SJSA1 (cell line): ENCODE measurements at places on chromosomes 13 and 19.

GRCh38 chr13:101053301-101054093 is 362.8 kb downstream of the NALCN start:
- DNase-seq: no peak

DNA sequence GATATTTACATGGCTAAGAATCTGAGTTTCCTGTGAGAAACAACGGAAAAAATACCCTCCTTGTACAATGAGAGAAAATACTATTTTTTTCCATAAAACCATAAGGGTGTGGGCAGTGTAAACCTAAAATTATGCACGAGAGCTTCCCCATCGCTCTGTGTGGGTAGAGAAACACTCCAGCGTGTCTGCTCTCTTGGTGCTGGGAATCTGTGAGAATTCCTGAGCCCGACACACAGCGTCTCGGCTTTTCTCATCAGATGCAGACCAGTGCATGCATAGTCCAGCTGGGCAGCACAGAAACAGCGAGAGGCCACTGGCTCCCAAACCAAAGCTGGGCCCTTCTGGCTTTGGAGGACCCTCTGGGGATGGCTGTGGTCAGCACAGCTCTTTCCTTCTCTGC is 12.0 kb downstream of the PLPP2 start:
- DNase-seq: no peak

DNA sequence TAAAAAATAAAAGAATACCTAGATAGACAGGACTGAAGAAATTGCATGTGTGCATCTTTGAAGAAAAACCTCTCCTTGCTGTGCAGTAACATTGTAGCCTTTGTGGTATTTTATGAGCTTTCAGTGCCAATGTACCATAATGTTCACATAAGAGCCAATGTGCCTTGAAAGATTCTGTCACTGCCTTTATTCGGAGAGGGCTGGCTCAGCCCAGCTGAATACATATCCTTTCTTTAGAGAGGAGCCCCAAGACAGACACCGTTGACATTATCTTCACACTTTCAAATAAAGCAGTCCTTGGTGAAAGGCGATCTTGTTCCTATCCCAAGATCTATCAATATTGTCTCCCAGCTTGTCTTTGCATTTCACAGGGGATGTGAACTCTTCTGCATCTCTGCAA is 18.5 kb upstream of the CNMD start:
- no peak for DNase-seq

- DNase-seq: no peak
Measured at GRCh38 chr13:37479916-37480315, 118.7 kb downstream of the POSTN start.

- DNase-seq: peak; percentile 52
Measured at GRCh38 chr19:480016-480855, 16.1 kb upstream of the MADCAM1 start.

GRCh38 chr19:6509118-6509971 is 7.2 kb upstream of the TUBB4A start:
- DNase-seq: no peak

DNA sequence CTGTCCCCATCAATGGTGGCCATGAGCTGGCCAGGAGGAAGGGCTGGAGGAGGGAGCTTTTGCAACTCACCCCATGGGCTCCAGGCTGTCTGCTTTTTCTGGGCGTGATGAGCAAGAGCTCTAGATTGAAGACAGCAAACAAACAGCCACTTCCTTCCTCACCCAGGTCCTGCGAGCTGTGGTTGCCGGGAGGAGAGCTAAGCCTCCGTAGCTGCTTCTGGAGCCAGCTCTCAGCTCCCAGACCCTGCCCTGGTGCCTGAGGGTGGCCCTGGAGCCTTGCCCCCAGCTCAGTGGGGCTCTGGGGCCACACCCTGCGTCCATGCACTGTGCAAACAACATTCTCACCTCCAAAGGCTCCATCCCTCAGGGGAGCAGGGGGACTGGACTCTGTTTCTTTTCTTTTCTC is 6.2 kb downstream of the MYO1F start:
- DNase-seq: peak; percentile 88

DNA sequence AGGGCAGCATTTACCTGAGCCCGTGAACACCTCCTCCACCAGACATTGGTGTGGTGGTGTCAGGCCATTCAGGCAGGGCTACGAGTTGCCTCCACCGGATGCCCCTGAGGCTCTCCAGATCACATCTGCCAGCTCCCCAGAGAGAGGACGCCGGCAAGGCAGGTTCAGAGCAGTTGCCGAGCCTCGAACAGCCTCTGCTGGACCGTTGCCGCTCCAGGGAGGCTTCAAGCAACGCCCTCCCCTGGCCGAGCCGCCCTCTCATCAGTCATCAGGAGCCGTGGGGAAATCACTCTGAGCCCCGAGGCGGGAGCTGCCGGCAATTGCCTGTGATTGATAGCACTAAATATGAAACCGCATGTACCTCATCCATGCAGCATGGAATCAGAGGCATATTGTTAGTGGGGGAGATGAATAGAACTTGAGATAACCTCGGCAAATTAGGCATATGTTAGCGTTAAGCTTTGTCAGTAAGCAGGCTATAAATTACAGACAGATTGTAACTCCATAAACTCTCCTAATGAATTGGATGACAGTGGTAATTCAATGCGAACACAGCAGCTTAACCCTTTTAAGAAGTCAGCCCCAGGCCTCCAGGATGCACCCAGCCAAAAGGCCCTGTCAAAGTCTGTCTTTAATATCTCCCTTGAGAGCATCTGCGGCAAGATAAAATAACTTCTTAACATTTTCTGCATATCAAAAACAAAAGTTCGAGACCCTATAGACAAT is 29.8 kb upstream of the SPACA7 start:
- peak; percentile 56 for DNase-seq

DNA sequence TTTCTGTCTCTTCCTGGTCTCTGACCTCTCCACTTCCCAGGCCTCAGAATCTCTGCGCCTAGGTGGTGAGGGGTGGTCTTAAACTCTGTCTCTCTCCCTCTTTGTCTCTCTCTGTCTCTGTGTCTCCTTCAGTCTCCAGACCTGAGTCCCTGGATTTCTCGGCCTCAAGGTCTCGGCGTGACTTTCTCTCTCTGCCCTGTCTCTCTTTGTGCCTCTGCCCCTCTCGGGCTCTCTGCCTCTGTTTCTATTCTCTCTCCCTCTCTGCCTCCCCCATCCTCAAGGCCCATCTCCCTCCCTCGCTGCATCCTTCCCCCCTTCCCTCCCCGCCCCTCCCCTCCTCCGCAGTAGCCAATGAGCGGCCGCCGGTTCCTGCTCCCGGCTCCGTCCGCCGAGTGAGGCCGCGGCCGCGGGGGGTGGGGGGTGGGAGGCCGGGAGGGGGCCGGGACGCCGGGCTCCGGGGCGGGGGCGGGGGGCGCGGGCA is at the start of gene CACNG7:
Gene CACNG7, plus strand, starts transcription at position 344 of the 481 bp plus-strand sequence. CDS start 3,554 bp downstream, outside the sequence.
- no peak for DNase-seq

DNA sequence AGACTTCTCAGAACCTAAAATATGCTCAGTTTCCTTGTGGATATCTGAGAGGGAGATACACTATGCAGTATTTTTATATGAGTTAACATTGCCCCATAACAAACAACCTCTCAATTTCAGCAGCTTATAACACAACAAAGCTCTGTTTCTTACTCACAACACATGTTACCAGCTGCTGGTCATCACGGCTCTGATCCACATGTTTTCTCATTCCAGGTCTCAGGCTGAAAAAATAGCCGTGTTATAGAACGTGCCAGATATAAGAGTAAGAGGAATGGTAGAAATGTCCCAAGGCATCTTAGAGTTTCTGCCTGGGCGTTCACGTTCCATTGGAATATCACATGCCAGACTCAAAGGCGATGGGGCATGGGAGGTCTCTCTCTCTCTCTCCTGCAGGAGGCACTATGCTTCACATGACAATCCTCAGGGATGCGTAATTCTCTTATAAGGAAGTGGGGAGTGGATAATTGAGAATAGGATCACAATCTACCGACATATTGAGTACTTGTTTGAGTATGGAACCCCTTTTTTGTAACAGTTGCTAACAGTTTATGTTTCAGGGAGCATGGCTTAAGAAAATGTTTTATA is 246.6 kb downstream of the NHLRC3 start:
- no peak for DNase-seq

- DNase-seq: no peak
Measured at GRCh38 chr13:50452756-50453155, 390.7 kb downstream of the DLEU7 start.

GRCh38 chr13:30696278-30697176 is 38.8 kb upstream of the ALOX5AP start:
- DNase-seq: no peak

DNA sequence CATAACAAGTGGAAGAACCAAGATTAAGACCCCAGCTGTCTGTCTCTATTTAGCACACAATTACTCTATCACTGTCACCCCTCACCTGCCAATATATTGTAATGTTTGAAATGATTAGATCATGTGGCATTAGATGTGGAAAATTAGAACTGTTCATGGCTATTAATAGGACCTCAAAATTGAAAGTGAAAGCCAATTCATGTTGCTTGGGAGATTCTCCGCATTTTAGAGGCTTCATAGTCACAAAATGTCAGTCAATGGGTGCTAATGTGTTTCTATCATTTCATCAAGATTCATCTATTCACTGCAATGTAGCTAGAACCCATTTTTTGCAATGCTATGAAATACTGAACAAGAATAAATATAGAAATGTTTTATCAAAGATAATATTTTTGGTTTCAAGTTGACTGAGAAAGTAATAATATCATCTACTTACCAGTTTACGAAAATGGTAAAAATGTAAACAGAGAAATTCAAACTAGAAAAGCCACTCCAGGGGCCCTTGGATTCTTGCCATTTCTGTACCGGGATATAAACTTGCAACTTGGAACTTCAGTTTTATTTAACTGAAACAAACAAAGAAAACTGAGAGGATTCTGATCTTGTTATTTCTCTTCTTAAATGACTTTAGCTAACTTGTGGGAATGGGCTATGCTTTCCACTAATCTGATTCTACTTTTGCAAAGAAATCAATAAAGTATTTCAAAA is 388.6 kb downstream of the DCT start:
- no peak for DNase-seq

GRCh38 chr19:1112268-1113029 is 8.7 kb downstream of the GPX4 start:
- no peak for DNase-seq

GRCh38 chr19:3483226-3483628 is at the start of gene SMIM44:
TSS of gene SMIM44 (minus strand) at chr19:3483441. CDS start at chr19:3483403, 38 bp downstream.
- DNase-seq: no peak

DNA sequence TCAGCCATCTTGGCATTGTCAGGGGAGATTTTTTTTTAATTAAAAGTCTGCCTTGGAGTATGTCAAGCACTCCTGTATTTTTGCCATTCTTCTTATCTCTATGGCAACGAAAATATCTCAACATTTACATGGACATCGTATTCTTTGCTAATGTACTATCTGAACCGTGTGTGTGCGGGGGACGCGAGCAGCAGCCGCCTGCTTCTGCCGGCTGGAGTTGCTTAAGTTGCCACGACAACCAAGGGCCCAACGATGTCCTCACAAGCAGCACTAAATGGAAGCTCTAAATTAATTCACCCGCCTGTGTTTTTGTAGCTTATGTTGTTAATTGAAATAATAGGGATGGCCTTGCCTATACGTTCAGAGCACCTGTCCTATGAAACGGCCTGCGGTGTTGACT is 309.5 kb downstream of the TEX29 start:
- peak; percentile 26 for DNase-seq

DNA sequence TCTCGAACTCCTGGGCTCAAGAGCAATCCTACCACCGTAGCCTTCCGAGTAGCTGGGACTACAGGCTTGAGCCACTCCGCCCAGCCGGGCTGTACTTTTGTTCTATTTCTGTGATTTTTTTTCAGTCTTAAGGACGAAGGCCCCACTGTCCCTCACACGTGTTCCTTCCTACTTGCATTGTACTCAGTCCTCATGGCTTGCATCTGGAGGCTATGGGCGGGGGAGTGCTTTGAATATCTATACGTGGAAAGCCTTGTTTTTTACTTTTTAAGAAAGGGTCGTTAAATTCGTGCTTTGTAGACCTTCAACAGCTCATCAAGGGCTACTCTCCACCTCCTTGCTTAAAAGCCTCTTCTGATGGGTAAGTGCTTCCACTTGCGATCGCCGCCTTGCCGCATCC is 36.8 kb downstream of the NLRP12 start:
- no peak for DNase-seq
